ENCODE measurements at places on chromosomes 2 and 18.

DNA sequence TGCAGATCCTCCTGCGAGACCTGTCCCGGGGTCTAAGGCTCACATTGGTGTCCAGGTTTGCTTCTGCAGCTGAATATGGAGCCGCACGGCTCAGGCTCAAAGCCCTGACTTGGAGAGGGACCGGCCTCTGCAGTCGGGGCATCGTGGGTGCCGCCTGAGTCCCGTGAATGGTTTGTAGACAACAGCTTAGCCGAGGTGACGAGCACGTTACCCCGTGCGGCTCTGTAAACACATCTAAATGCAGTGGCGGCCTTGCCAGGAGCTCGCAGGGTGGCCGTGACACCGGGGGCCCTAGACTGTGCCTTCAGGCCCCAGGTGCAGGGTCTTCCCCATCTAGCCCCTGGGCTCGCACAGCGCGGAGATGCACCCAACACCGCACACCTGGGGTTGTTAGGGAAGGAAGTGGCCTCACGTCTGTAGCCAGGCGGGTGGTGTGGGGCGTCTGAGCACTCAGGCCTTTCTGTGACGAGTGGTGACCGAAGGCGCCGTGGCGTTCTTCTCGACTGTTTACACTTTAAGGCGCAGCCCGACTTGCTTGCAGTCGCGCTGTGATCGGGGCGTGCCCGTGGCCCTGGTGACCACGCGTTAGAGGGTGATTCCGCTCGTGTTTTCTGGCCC is 91.6 kb downstream of the NFATC1 start:
- DNase-seq: no peak

- DNase-seq: no peak
Measured at GRCh38 chr2:210189452-210190138, 18.4 kb upstream of the KANSL1L start.

DNA sequence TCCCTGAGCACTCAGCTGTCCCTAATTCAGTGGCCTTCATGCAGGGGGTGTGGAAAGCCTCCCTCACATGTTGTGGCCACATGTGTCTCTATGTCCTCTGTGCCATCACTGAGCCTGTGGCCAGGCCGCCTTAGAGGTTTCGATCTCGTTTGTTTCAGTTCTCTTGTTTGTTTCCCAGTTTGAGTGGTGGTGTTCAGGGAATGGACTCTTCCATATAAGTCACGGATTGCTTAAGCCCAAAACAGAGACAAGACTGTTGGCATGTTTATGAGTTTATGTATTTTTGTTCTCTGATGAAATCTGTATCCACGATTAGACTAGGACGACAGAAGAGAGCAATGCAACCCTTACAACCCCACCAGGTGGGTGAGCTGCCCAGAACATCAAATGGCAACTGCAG is 134.5 kb downstream of the CCBE1 start:
- no peak for DNase-seq

DNA sequence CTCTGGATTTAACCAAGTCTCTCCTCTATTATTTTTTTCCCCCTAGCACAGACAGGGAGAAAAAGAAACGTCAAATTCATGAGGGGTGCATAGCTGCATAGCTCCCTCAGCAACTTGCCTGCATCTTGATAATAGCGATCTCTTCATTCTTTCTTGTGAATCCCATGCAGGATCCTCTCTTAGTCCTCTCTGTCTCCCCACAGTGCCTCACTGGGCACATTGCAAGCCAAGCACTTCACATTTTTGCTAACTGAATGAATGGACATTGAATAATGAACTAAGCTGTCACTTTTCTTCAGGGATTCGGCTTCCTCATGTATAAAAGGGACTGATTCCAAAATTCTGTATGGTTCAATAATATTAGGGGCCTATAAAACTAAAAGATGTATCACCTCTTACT is 2.9 kb upstream of the EPB41L3 start:
- DNase-seq: no peak

DNA sequence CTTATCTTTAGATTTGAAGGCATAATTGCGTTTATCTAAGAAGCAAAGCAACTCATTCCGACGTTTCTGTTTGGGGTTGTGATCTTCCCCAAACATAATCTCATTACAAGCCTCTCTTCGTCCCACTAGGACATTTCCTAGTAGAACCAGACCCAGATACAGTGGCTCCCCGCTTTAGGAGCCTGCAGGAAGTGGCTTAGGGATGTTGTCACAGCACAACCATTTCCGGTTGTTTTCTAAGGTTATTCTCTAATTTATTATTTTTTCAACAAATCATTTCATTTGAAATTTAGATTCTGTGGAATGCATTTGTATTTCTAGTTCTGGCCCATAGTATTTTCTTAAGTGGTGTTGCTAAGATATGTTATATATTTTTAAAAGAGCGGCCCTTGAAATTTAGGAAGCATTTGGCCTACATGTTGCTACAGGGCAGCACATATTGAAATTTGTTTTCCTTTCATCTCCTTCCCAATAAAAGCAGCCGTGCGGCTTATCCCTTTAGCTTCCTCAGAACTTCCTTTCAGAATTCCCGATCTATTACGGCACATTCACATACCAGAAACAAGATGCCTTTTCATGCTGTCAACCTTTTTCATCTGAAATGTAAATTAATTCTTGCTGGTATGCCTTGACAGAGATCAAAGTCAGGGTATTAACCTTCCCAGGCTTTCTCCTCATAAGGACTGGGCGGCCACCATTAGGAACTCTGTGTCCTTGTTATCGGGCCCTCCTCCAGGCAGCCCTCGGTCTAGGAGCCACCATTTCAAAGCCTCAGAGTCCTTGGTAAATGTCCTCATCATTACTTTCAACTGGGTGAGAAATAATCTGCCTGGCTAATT is 210.9 kb upstream of the SP5 start:
- no peak for DNase-seq

DNA sequence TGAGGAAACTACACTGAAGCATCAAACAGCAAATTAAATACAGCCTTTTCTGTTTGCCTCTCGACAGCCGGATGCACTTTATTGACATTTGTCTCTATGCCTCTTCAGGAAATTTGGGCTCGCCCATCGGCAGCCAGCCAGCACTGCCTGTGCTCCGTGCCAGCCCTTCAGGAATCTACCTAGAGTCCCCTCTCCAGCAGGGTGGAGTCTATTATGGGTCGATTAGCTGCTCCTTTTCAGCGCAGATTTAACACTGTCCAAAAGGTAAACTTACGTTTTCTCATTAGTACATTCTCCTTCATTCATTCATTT is 91.5 kb downstream of the MYCN start:
- DNase-seq: no peak

GRCh38 chr2:120442541-120442922 is 96.6 kb downstream of the INHBB start:
- DNase-seq: no peak

DNA sequence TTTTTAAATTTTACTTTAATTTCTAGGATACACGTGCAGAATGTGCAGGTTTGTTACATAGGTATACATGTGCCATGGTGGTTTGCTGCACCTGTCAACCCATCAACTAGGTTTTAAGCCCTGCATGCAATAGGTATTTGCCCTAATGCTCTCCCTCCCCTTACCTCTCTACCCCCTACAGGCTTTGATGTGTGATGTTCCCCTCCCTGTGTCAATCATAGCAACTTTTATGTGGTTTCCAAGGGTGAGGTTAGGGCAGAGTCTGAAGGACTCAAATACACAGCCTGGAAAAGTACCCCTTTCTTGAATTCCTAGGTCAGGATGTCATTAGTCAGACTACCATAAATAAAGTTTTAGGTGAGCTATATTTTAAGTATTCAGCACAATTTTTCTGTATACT is 31.1 kb upstream of the MYT1L start:
- DNase-seq: no peak

DNA sequence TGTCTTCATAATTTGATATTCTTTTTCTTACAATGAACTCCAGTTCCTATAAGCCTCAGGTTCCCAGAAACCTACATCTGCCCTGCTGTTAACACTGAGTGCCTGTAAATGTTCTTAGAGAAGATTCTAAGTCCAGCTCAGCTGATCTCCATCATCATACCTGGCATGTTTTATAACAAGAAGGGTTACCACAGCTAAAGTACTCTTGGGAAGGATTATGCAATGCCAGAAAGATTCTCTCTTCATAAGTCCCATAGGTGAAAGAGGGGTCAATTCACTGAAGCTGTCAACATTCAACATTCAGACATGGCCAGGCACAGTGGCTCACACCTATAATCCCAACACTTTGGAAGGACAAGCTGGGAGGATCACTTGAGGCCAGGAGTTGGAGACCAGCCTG is 31.3 kb upstream of the PTPN4 start:
- DNase-seq: no peak

DNA sequence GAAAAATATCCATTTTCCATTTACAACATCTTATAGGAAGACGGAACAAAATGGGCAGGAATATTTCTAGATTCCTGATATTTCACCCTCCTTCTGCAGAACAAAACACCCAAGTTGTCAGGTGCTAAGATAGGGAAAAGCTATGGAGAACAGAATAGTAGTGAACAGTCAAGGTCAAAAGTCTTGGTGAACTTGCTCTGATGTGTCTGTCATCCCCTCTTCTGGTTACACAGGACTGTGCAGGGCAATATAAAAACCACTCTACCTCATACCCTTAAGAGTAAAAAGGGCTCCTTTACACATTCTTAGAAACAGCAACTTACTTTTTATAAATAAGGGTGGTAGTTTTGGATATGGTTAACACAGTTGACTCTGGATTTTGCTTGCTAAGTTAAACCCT is 4.4 kb downstream of the MYL1 start:
- no peak for DNase-seq

GRCh38 chr18:13532406-13533075 is 193.8 kb downstream of the FAM210A start:
- no peak for DNase-seq

- DNase-seq: no peak
Measured at GRCh38 chr18:57353940-57354461, 1.6 kb downstream of the ST8SIA3 start.

DNA sequence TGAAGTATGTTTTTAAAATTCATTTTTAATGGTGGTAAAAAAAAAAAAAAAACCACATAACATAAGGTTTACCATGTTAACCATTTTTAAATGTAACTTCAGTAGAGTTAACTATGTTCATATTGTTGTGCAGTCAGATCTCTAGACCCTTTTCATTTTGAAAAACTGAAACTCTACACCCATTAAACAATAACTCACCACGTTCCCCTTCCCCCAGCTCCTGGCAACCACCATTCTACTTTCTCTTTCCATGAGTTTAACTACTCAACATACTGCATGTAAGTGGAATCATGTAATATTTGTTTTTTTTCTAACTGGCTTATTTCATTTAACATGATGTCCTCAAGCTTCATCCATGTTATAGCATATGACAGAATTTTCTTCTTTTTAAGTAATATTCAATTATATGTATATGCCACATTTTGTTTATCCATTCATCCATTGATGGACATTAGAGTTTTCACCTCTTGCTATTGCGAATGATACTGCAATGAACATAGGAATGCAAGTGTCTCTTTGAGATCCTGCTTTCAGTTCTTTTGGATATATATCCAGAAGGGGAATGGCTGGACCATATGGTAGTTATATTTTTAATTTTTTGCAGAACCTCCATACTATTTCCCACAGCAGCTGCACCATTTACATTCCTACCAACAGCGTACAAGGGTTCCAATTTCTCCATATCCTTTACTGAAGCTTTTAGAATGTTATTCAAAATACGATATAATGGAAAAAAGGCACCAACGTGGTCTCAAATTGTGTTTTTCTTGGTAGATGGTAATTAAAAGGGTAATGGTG is 91.0 kb downstream of the SPTBN1 start:
- DNase-seq: no peak

DNA sequence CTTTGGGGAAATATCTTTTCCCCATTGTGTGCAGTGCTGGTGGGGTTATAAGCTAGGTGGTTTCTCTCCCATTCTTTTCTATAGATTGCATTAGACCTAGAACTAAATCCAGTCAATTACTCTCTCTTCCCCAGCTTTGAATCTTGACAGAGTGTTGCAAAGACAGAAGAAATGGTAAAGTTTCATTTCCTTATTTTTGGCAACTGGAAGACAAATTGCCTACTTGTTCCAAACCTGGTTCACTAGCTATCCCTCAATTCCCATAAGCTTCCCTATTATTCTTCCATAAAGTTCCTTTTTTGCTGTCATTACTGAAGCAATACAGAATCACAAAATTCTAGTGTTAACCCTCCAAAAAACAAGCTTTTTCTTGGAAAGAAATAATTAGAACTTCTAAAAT is 94.0 kb upstream of the ITGA4 start:
- no peak for DNase-seq

- DNase-seq: no peak
Measured at GRCh38 chr2:143796051-143796450, 666.8 kb downstream of the ARHGAP15 start.

- no peak for DNase-seq
Measured at GRCh38 chr2:230453006-230453405, 37.0 kb downstream of the SP100 start.

DNA sequence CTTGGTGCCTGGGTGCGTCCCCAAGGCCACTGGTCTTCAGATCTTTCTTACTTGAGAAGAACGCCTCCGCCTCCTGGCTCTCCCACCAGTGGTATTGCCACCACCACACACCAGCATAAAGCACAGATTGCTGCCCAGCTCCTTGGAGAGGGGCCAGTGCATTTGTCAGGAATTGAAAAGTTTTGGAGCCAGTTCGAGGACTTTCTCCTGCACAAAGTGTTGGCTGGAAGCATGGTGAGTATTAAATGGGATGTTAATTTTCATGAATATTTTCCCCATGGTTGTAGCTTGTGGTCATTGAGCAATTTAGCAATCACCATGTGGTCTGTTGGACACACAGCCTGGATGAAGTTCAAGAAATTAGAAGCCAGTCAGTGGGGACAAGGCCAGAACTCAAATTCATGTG is 684.6 kb upstream of the FANCL start:
- DNase-seq: no peak

- no peak for DNase-seq
Measured at GRCh38 chr2:232138441-232138840, 176.9 kb downstream of the DIS3L2 start.

GRCh38 chr2:146873646-146874259 is 971.1 kb upstream of the ACVR2A start:
- DNase-seq: no peak

- DNase-seq: no peak
Measured at GRCh38 chr2:127811397-127812321, 688 bp upstream of the WDR33 start.

- DNase-seq: no peak
Measured at GRCh38 chr2:11571170-11571569, 37.3 kb downstream of the GREB1 start.

- no peak for DNase-seq
Measured at GRCh38 chr2:39995005-39995737, 216.1 kb upstream of the THUMPD2 start.

DNA sequence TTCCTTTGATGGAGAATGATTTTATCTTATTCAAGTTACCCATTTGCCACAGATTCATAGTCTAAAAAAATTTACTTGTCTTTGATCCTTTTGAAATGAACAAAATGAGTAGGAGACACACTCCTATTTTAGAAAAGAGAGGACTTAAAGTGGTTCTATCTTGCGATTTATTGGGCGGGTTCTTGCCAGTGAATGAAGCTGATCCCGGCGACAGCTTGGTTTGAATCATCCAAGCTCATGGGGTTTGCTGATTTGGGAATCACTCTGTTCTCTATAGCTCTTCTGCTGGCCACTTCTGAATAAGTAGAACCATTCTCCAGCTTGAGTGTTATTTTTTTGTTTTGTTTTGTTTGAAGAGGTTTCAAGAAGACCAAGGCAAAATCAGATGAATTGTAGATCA is 25.5 kb upstream of the PPP1CB start:
- no peak for DNase-seq
